ENCODE measurements at places on chromosomes 16 and 17. TPM values are rescaled to one million over a fixed set of nuclear protein-coding genes. Genes with fewer than 3 reads are reported as not detected.

The MGAT5B gene
- 0.22 TPM for total RNA-seq

The NPIPB13 gene
- 2.5 TPM for total RNA-seq

The SLC9A5 gene
- 0.83 TPM for total RNA-seq

The NACA2 gene
- total RNA-seq, result not detected

The TMIGD1 gene
- total RNA-seq, result not detected

The HSDL1 gene
- total RNA-seq, result 78.3 TPM

The WNT9B gene
- total RNA-seq, result 1.2 TPM

GRCh38 chr17:7280519-7281073, 922 bp upstream of the SLC2A4 start:
- peak overlapping the region; percentile 75 for H3K27ac ChIP-seq
- no peaks in the 10 kb centered on the region for H3K36me3 ChIP-seq
- peaks cover 23% of the 10 kb centered on the region for H3K4me1 ChIP-seq
- H3K4me3 ChIP-seq, result peak overlapping the region; percentile 27

GRCh38 chr17:47669081-47669480, 19.4 kb downstream of the KPNB1 start:
- H3K4me3 ChIP-seq, result no peak overlapping the region
- no peaks in the 10 kb centered on the region for H3K27me3 ChIP-seq
- H3K27ac ChIP-seq, result no peak overlapping the region
- H3K4me1 ChIP-seq, result no peaks in the 10 kb centered on the region

- no peak overlapping the region for H3K4me3 ChIP-seq
- H3K4me1 ChIP-seq, result peaks cover 66% of the 10 kb centered on the region
- no peaks in the 10 kb centered on the region for H3K27me3 ChIP-seq
- no peak for DNase-seq
- peak overlapping the region; percentile 95 for H3K27ac ChIP-seq
- no peaks in the 10 kb centered on the region for H3K36me3 ChIP-seq
These were observed 8.8 kb downstream of the CYGB start for GRCh38 chr17:76528528-76529223.

DNA sequence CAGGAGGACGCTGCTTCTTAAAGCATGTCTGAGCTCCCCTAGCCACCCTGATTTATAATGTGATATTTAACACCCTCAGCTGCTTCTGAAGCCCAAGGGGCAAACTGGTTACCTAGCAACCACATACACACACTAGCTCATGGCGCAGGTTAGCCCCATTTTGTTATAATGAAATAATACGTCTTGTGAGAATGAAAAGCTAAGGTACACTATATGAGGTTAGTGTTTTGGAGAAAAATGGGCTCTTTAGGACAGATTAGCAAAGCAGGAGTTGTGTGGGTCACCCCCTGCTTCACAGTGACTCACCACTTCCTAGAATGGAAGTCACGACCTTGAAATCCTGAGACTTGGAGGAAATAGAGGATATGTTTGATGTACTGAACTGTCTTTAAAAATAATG, 404.8 kb upstream of the HSBP1 start:
- no peaks in the 10 kb centered on the region for H3K4me1 ChIP-seq
- H3K27ac ChIP-seq, result no peak overlapping the region
- DNase-seq, result no peak
- H3K36me3 ChIP-seq, result no peaks in the 10 kb centered on the region
- no peak overlapping the region for H3K4me3 ChIP-seq

DNA sequence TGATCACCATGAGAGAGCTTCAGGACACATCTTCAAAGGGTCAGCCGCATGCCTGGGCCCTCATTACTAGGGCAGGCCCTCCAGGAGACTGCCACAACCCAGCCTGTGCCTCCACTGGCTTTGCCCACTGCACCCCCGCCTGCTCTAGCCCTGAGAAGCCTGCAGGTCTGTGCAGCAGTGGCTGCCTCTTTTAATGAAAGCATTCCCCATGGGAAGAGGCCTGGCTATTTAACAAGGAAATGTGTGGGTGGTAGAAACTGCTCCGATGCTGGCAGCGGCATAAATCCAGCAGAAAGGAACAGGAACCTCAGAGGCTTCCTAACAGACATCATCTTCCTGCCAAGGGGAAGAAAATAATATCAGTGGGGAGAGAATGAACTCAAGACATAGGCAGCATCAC, 375 bp upstream of the KRT32 start:
- no peaks in the 10 kb centered on the region for H3K36me3 ChIP-seq
- DNase-seq, result no peak
- no peak overlapping the region for H3K4me3 ChIP-seq
- H3K27me3 ChIP-seq, result no peaks in the 10 kb centered on the region
- H3K4me1 ChIP-seq, result no peaks in the 10 kb centered on the region

DNA sequence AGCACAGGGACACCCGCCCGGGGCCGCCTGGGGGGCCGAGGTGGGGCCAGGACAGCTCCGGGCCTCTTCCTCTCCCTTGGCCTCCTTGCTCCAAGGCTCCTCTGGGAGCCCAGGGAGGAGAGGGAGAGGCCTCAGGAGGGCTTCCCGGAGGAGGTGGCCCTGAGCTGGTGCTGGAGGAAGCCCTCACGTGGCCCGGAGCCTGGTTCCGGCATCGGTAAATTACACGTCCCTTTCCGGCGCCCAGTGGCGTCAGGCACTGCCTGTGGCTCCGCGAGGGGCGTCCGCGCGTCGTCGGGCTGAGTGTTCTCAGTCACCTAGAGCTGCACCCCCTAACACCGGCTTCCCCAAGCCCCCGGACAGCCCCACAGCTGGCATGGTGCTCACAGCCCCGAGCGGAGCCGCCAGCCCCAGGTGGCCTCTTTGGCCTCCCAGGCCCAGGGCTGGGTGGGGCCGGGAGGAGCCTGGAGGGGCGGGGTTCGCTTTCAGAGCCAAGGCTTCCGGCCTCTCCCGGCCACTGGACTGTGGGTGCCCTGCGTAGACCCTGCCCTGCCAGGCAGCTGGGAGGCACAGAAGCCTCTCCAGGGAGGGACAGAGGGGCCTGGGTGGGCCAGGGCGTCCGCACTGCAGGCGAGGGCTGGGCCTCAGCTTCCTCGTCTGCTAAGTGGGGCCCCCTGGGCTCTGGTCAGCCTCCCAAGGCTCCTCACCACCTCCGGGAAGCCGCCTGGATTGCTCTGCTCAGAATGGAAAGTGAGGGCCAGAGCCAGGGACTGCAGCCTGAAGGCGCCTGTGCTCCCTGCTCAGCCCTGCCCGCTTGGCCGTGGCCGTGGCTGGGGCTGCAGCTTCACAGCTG, 27.9 kb upstream of the SSTR5 start:
- DNase-seq, result no peak
- no peaks in the 10 kb centered on the region for H3K27me3 ChIP-seq
- no peak overlapping the region for H3K4me3 ChIP-seq

DNA sequence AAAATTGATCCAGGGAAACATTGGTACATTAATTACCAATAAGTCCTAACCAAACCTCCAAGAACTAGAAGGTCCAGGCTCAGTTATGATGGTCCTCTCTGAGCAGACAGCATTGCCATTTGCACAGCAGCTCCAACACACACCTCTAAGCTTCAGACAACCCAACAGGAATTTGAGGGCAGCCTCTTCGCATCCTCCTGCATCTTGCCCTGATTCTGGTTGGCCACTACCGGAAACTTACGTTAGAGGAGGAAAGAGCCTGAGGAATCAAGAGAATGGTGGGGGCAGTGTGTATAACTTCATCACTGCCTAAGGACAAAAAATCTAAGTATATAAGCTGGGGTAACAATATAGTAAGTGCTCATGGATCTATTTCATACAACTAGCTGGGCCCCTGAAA, 15.7 kb downstream of the FAM117A start:
- no peak overlapping the region for H3K27ac ChIP-seq
- DNase-seq, result no peak
- no peak overlapping the region for H3K4me3 ChIP-seq
- H3K36me3 ChIP-seq, result no peaks in the 10 kb centered on the region
- no peaks in the 10 kb centered on the region for H3K27me3 ChIP-seq
- peaks cover 9% of the 10 kb centered on the region for H3K4me1 ChIP-seq

DNA sequence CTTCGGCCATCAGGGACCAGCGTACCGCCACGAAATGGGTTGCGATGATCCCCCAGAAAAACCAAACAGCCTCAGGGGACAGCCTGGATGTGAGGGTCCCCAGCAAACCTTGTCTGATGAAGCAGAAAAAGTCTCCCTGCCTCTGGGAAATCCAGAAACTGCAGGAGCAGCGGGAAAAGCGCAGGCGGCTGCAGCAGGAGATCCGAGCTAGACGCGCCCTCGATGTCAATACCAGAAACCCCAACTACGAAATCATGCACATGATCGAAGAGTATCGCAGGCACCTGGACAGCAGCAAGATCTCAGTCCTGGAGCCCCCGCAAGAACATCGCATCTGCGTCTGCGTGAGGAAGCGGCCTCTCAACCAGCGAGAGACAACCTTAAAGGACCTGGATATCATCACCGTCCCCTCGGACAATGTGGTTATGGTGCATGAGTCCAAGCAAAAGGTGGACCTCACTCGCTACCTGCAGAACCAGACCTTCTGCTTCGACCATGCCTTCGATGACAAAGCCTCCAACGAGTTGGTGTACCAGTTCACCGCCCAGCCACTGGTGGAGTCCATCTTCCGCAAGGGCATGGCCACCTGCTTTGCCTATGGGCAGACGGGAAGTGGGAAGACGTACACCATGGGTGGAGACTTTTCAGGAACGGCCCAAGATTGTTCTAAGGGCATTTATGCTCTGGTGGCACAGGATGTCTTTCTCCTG, 769 bp downstream of the KIF2B start:
- no peak overlapping the region for H3K27ac ChIP-seq
- H3K4me3 ChIP-seq, result no peak overlapping the region
- no peaks in the 10 kb centered on the region for H3K27me3 ChIP-seq
- DNase-seq, result no peak

GRCh38 chr16:57773019-57773418, 29.3 kb downstream of the KIFC3 start:
- H3K27me3 ChIP-seq, result no peaks in the 10 kb centered on the region
- peaks cover 13% of the 10 kb centered on the region for H3K4me1 ChIP-seq
- no peak for DNase-seq
- peak overlapping the region; percentile 72 for H3K27ac ChIP-seq

GRCh38 chr16:49486400-49486799, 112.8 kb downstream of the C16orf78 start:
- no peak overlapping the region for H3K4me3 ChIP-seq
- no peak overlapping the region for H3K27ac ChIP-seq
- DNase-seq, result no peak
- peaks cover 9% of the 10 kb centered on the region for H3K4me1 ChIP-seq
- no peaks in the 10 kb centered on the region for H3K27me3 ChIP-seq

DNA sequence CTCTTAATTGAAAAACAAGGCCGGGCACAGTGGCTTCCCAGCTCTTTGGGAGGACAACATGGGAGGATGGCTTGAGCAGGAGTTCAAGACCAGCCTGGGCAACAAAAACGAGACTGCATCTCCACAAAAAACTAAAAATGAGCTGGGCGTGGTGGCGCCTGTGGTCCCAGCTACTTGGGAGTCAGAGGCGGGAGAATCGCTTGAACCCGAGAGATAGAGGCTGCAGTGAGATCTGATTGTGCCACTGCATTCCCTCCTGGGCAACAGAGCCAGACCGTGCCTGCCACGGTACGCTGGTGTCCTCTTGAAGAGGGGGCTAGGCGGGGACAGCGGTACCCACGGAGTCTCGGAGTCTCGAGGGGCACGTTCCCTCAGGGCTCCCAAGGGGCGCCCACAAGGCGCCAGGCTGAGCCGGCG, 27.9 kb upstream of the ADORA2B start:
- H3K27me3 ChIP-seq, result no peaks in the 10 kb centered on the region
- H3K4me3 ChIP-seq, result peak overlapping the region; percentile 9
- no peak overlapping the region for H3K27ac ChIP-seq
- peaks cover 8% of the 10 kb centered on the region for H3K4me1 ChIP-seq
- H3K36me3 ChIP-seq, result no peaks in the 10 kb centered on the region

- H3K36me3 ChIP-seq, result no peaks in the 10 kb centered on the region
- no peak for DNase-seq
- no peak overlapping the region for H3K27ac ChIP-seq
- no peaks in the 10 kb centered on the region for H3K4me1 ChIP-seq
These were observed 6.3 kb downstream of the KRT24 start for GRCh38 chr17:40697297-40697696.

- no peak for DNase-seq
- no peak overlapping the region for H3K27ac ChIP-seq
- no peaks in the 10 kb centered on the region for H3K4me1 ChIP-seq
- no peaks in the 10 kb centered on the region for H3K36me3 ChIP-seq
- H3K4me3 ChIP-seq, result no peak overlapping the region
These were observed 44.7 kb downstream of the ZFPM1 start for GRCh38 chr16:88497561-88498462.

GRCh38 chr16:35746963-35747657, 2287.7 kb downstream of the TP53TG3F start:
- H3K27ac ChIP-seq, result no peak overlapping the region
- no peaks in the 10 kb centered on the region for H3K4me1 ChIP-seq
- no peak for DNase-seq
- H3K4me3 ChIP-seq, result no peak overlapping the region
- no peaks in the 10 kb centered on the region for H3K36me3 ChIP-seq
- no peaks in the 10 kb centered on the region for H3K27me3 ChIP-seq

GRCh38 chr16:9188721-9189120, 97.3 kb downstream of the HAPSTR1 start:
- H3K4me1 ChIP-seq, result no peaks in the 10 kb centered on the region
- H3K27me3 ChIP-seq, result no peaks in the 10 kb centered on the region
- DNase-seq, result no peak
- no peak overlapping the region for H3K4me3 ChIP-seq
- no peak overlapping the region for H3K27ac ChIP-seq

GRCh38 chr17:36703860-36704266, 102.5 kb downstream of the MRM1 start:
- no peaks in the 10 kb centered on the region for H3K4me1 ChIP-seq
- no peaks in the 10 kb centered on the region for H3K36me3 ChIP-seq
- no peak overlapping the region for H3K4me3 ChIP-seq
- no peak overlapping the region for H3K27ac ChIP-seq
- peak; percentile 57 for DNase-seq
- H3K27me3 ChIP-seq, result no peaks in the 10 kb centered on the region

DNA sequence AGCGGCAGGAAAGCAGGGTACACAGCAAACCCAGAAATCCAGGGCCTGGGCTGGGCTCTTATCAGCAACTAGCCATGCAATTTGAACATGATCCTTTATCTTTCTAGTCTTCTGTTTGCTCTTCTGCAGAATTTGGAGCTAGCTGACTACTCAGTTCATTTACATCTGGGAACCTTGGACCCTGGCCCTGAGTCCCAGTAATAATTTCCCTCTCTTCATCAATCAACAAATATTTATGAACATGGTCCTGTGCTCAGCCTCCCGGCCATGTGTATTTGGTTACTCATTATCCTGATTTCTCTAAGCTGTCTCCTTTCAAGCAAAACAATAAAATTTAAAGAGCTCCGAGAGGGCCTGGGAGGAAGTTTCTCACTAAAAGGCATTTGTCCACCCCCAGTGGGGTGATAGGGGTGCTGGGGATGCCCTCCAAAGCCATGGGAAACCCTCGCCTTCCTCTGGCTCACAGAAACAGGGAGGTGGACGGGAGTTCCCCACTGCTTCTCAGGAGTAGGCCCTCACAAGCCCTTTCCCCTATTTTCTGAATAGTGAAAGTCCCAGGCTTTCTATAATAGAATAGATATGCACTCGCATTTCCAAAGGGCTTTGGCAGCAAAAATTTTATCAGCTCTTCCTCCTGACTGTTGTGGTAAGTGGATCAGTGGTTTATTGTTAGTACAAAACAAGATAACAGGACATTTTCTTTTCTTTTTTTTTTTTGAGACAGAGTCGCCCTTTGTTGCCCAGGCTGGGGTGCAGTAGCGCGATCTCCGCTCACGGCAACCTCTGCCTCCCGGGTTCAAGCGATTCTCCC, 6.9 kb upstream of the WDR59 start:
- DNase-seq, result no peak
- H3K4me1 ChIP-seq, result peaks cover 3% of the 10 kb centered on the region
- no peak overlapping the region for H3K27ac ChIP-seq
- H3K36me3 ChIP-seq, result no peaks in the 10 kb centered on the region
- H3K27me3 ChIP-seq, result no peaks in the 10 kb centered on the region
- no peak overlapping the region for H3K4me3 ChIP-seq
